ENCODE measurements at places on chromosomes 1 and 21.
A peak's percentile ranks its signal among the peaks of the same experiment; 100 is the strongest.

DNA sequence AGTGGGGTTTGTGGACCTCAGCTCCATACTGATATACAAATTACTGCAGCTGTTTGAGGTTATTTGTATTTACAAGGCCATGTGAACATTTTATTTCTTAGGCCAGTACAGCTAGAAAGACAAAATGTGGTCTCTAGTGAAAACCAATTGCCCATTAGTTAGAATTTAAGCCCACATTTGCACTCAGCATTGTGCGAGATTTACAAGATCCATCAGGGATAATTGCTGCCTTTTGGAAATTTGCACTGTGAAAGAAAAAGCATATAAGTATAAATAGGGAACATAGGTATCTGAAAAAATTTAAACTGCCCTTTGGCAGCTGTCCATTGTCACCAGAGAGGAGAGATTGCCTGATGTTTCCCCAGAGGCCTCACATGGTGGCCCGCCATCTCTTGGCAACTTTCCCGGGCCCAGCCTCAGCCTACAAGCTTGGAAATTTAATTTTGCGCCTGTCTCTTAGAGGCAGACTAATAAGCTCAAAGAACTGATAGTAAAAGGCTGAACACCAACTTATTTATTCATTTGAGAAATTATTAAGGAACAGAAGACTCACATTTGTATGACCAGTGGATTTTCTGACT, 120.7 kb downstream of the MAP3K21 start:
- DNase-seq, result no peak

DNA sequence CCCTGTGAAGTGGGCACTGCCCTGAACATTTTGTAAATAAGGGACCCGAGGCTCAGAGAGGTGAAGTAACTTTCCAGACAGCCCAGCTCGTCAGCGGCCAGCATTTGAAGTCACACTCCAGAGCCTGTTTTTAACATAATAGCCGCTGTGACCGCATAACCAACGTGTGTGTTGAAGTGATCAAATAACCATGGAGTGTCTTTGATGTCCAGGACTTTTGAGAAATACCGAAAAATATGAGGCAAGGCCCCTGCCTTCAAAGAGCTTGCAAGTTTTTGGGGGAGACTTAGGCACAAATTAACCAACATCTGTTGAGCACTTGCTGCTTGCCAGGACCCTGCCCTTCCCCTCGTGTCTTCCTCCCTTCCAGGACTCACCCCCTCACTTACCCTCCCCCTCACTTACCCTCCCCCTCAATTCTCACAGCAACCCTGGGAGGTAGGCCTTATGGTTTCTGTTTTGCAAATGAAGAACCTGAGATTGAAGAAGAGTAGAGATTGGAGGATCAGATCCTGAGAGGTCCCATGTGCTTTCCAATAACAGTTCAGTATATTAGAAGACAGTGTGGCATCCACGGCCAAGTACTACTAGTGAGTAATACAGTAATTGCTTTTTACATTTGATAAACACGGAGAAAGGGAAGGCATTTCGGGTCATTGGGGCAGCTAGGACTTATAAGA, 1.3 kb upstream of the SLC16A1 start:
- peak; percentile 49 for DNase-seq

DNA sequence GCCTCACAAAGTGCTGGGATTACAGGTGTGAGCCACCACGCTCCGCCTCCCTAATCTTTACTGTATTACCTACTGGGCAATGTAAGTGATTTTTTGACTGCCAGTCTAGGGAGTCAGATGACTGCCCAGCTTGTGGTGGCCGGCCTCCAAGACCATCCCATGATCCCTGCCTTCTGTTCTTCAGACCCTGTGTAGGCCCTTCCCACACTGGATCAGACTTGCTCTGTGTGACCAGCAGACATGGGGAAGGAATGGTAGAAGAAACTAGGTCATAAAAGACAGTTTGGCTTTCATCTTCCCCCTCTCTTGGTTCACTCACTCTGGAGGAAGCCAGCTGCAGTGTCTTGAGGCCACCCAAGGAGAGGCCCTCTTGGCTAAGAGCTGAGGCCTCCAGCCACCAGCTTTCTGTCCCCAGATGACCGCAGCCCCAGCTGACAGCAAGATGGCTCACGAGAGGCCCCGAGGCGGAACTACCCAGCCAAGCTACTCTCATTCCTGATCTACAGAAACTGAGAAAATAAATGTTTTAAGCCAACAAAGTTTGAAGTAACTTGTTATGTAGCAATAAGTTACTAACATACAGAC, 14.5 kb upstream of the CBR3 start:
- no peak for DNase-seq

GRCh38 chr1:204407295-204407971, 4.2 kb downstream of the PPP1R15B start:
- no peak for DNase-seq

DNA sequence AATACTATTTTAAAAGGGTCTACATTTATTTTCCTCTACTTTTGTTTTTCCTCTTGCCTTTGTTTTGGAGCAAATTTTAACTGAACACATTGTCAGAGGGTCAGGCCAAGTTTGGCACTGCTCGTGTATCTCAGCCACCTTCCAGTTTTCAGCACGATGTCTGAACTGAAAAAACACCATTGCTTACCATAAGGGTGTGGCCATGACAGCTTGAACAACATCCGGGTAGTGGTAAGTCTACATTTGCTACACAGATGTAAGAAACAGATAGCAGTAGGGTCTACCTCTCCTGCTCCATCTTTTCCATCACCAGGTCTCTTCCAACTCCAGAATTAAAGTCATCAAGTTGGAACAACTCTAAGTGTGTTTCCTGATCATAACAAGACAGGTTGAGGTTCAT, 4.2 kb downstream of the HIVEP3 start:
- DNase-seq, result no peak

- DNase-seq, result no peak
Observed at GRCh38 chr1:22995774-22996173, 19.9 kb downstream of the TEX46 start.

- DNase-seq, result no peak
Observed at GRCh38 chr1:39268906-39269305, 64.4 kb downstream of the MACF1 start.

DNA sequence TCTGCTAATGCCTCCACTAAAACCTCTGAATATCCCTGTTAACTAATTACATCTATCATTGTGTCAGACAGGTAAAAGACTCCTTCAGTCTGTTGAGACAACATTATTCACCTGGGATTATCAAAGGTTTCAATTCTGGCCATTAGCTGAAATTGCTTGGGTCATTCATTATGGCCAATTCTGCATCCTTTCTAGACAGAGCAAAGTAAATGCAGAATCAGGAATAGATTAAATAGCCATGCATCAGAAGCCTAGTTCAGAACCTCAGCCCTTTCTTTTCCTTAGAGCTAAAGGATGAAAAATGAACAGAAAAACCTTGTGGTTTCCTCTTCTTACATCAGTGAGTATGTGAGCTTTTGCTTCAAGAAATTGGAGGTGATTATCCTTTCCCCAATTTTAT, 665.4 kb upstream of the CAMK1G start:
- no peak for DNase-seq

- no peak for DNase-seq
Observed at GRCh38 chr1:24764848-24765247, 19.6 kb downstream of the CLIC4 start.

DNA sequence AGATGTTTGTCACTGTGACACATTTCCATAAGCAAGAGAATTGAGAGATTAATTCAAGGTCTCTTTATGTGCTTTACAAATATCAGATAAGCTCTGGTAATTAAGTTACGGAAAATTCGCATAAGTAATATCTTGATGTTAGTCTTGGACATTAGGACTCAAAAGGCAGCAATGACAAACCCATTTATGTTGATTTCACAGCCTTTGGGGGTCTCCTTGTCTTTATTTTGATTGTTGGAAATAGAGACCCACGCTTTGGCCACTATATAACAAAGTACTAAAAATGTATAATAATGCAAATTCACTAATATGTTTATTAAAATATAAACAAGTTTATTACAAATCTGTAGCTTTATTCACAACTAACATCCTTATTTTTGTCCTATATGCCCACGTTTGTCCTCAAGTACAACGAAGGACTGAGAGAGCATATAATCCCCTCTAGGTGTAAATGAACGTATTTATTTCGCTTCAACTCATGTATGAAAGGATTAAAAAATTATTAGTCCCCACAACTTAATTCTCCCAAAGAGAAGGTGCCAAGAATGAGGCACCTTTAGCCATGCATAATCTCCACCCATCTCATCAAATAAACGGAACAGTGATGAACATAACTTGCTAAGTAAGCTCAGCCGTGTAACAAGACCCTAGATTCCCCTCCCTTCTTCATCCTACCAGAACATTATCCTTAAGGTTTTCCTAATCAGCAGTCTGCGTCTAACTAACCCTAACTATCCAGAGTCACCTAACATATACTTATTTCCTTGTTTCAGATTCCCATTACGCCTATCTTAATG, 1.6 kb upstream of the LAMC1 start:
- no peak for DNase-seq
